ENCODE measurements at places on chromosomes 6 and 20.

DNA sequence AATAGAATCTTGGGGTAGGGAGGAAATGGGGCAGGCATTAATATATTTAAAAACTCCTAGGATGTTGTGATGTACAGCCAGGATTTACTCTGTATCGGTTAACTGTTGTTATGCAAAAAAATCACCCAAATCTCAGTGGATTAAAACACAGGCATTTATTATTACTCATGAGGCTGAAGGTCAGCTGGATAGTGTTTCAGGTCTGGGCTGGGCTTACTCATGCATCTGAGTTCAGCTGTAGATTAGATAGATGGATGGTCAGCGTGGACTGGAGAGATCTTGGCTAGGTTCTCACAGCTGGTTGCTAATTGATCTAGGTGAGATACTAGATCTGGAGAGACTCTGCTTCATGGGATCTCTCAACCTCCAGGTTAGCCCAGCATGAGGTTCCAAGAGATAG is 131.4 kb downstream of the BTBD3 start:
- DNase-seq = no peak

DNA sequence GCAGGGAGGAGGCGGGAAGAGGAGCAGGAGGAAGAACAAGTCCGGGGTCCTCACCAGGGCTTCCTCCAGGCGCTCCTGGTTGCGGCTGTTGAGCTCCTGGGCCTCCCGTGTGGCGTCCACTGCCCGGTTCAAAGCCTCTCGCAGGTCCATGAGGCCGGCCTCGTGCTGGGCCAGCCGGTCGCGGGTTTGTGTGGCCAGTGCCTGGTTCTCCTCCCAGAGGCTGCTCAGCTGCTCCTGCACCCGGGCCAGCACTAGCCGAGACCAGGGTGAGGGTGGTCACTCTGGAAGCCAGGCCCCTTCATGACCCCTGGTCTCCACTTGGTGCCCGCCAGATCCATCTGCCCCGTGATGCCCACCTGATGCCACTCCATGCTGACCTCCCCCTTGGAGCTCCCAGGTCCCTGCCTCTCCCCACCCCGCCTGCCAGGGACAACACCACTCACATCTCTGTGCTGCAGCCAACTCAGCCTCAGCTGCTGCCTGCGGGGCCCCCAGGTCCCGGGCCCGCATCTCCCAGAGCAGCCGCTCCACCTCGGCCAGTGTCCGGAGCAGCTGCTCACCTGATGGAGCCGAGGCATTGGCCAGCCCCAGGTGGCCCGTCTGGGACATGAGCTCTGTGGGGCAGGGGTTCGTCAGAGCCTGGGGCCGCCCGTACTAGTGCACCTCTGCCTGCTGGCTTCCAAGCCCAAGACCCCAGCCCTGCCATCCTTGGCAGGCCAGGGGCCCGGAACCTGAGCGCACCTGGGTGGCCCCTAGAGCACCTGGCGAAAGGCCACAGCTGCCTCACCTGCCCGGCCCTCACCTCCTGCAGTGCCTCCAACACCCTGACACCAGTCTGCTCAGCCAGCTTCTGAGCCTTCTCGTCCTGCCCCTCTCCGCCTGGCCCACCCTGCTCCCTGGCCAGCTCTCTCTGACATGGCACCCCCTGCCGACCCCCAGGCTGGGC is 15.9 kb downstream of the ADRM1 start:
- DNase-seq = no peak

DNA sequence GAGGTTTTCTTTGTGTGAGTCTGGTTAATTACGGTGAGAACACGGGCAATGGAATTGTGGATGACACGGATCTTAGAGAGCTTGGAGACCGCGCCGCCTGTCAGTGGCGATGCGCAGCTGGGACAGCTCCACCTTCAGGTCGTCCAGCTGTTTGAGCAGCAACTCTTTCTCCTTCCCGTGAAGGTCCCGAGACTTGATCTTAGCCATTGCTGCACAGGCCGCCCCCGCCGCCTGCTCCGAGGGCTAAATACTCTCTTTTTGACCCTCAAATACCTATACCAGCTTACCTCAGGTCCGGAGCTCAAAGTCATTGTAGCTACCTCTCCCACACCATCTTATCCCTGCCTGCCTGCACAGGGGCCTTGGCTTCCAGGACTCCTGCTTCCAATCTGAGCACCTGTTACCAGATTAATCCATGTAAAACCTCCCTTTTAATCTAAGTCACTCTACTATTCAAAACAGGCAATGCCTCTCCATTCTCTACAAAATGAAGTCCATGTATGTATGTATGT is 100.2 kb downstream of the PREP start:
- no peak for DNase-seq

- DNase-seq = no peak
Observed at GRCh38 chr6:26420688-26421171, 18.7 kb downstream of the BTN3A1 start.

GRCh38 chr6:156557251-156557910 is 219.8 kb upstream of the ARID1B start:
- DNase-seq = no peak

DNA sequence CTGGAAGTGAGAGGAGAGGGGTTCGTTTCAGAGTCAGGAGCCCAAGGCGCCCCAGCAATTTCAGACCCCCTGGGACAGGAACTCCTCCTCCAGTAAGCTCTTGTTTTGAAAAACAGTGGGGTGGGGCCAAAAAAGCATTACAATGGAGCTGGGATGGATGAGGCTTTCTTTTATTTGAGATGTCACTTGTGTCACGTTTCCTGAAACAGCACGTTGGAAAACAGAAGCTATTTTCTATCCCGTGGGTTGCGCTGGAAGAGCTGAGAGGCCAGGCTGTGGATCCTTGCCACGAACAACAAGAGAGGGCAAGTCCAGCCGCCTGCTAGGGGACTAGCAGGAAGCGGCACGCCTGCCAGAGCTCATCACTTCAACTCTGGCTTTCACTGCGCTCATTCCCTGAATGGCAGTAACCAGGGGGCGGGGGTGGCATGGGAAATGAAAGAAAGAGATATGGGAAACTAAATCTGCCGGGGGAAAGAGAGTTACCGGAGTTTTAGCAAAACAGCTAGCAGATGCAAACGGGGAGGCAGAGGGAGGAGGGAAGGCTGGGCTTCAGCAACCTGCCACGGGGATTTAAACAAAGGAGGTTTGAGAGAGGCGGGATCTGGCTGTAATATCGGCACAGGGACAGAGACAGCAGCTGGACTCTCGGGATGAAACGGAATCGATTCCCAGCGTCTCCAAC is 34.6 kb downstream of the GCNT2 start:
- DNase-seq = no peak

- DNase-seq = no peak
Observed at GRCh38 chr6:7106215-7106751, 1.5 kb upstream of the RREB1 start.

DNA sequence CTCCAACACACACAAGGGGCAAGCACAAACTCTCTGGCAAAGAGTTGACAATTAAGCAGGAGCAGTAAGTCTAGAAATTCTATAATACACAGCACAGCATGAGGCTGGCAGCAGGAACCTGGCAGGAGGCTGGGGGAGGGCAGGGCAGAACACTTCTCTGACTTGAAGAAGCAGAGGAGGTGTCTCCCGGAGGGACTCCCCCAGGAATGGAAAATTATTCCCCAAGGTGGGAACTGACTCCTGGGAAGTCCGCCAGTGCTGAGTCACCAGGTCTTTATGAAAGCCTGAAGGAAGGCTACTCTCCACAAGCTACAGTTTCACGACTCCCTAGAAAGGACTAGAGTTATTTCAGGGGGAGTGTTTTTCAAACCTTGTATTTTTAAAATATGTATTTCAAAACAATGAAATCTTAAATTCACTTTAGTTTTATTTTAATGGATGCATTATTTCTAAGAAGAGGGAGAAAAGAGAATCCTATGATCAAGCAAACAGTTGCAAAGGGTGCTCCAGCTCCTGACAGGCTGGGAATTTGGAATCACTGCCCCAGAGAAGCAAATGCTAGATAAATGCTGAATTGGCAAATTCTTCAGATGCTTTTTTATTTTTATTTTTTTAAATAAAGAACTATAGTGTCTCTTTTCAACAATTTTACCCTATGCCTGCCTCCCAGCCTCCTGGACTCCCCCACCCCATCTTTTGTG is 192.8 kb downstream of the LY86 start:
- DNase-seq = no peak

DNA sequence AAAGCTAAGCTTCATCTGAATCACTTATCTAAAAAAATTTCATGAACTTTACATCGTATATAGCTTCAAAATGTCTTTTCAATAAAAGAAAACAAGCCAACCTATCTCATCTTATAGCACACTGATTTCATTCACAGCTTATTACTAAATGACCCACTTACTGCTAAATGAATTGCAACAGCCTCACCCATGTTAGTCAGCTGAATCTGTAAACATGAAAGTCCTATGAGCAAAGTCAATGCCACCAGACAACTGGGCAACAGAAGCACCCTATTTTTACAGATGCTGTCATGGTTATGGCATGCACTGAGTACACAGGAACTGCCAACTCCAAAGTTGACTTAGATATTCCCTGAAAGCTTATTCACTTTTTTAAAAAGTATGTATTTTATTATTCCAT is 41.2 kb upstream of the DST start:
- no peak for DNase-seq

GRCh38 chr6:151276112-151276740 is 36.5 kb downstream of the AKAP12 start:
- DNase-seq = no peak

GRCh38 chr6:80163754-80164187 is 57.3 kb downstream of the BCKDHB start:
- no peak for DNase-seq

DNA sequence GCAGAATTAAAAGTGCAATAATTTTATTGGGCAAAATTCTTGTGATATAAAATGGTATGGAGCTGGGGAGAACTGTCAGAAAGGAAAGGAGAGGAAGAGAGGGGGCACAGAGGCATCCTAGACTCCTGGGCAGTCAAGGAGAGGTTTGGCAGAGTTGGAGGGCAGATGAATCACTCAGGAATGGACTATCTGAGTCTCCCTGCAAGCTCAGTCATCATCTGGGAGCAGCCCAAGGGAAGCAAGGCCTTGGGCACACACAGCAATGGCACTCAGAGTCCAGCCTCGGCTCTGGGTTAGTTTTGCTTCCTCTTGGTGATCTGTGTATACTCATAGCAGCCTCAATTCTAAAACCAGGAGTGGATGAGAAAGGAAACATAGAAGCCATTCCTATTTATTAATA is 67.2 kb downstream of the SLC22A1 start:
- DNase-seq = no peak

DNA sequence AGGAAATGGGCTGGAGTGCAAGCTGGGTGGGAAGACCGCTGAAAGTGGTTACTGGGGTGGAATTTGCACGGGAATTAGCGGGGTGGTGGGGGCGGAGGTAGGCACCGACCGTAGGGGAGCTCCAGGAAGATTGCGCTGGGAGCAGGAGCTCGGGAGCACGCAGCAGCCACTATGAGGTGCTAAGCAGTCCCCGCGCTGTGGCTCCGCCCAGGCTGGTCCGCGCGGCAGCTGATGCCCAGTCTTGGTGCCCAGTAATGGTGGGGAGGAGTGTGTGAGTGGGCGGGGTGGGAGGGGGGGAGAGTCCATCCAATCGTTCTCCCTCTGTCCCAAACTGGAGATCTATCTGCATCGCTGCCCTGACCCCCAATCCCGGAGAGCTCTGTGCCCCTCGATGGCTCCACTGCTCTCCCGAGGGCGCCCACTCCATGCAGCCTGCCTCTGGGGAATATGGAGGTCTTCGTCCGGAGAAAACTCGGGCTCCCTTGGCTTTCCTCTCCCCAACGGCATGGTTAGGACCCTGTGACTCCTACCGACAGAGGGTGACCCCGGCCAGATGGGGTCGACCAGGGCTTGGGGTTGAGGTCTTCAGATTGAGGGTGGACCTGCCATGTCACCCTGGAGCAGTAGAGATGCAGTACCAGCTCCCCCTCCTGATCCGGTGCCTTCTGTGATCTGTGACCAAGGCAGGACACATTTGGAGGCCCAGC is 5.3 kb downstream of the TP53TG5 start:
- DNase-seq = no peak

GRCh38 chr6:128131036-128131435 is 230.2 kb upstream of the THEMIS start:
- DNase-seq = no peak

- no peak for DNase-seq
Observed at GRCh38 chr6:45092135-45092534, 236.0 kb upstream of the RUNX2 start.

DNA sequence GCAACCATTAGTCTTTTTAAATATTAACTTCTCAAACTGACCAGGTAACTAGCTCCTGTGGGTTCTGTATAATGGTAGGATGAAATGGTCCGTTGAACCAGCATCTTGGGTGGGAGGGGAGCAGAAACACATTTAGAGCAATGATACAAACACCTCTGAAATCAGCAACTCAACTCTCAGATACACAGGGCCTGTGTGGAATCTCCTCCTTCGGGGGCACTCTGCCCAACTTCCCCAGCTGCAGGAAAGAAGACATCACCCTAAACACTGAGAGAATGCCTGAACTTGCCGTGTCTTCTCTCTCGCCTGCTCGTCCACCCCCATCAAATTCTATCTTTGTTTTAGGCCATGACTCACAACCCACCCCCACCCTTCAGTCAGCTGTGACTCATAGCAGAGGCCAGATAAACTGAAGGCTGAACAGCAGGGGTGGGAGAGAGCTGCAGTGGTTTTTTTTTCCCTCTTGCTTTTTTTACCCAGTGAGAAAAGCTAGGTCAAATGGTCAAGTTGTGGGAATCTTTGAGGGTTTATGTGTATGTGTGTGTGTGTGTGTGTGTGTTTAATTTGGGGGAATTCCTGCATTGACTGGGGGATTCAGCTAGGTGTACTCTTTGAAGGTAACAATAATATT is 593.4 kb upstream of the JAG1 start:
- DNase-seq = no peak

DNA sequence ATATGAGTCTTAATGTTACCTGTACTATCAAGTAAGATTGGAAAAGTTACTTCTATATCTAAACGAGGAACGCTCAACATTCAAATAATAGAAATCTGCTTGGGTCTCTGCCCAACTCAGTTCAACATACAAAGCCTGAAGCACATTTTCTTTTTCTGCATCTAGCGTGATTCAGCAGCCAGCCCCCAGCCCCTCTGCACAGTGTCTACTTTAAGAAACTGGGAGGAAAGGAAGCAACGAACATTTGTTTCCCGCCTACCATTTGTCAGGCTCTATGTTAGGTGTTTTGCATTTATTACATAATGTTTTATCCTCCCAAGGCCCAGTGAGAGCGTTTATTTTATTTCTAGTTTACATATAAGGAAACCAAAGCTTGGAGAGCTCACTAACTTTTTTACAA is 17.3 kb downstream of the PHACTR1 start:
- no peak for DNase-seq

DNA sequence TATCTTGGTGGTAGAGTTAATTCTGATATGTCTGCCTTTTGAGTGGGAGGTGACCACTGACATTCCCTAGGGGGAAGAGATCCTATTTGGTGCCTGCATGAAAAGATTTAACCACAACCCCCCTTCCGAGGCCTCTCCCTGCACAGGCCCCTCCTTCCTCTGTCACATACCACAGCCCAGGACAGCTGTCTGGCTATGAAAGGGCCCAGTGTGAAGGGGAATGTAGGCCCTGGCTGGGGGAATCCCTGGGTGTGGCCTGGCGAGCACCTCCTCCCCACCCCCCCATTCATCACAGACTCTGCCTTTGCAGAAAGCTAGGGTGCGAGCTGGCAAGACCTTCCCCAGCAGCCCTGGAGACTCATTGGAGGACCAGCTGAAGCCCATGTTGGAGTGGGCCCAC is 27.4 kb upstream of the MAPRE1 start:
- no peak for DNase-seq

GRCh38 chr6:35209081-35209480 is 4.7 kb upstream of the SCUBE3 start:
- no peak for DNase-seq
